ENCODE measurements at places on chromosomes 12 and 14.
A peak's percentile ranks its signal among the peaks of the same experiment; 100 is the strongest.

- peak; percentile 43 for DNase-seq
These were observed 2.1 kb downstream of the MYL6 start for GRCh38 chr12:56160193-56160763.

DNA sequence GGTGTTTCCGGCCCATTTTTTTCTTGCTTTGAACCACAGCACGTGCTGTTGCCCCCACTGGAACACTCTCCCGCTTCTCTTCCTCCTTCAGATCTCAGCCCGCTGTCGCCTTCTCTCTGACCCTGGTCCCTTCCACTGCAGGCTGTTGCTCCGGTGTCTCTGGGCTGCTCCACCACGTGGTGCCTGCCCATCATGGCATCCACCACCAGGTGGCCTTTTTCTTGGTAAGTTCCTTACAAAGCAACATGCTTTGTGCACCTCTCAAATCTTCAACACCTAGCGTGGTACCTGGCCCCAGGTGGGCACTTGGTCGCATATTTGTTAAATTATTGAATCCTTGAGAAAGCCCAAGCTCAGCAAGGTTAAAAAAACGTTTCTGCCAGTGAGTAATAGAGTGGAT, 19.1 kb downstream of the TUNAR start:
- DNase-seq, result no peak

DNA sequence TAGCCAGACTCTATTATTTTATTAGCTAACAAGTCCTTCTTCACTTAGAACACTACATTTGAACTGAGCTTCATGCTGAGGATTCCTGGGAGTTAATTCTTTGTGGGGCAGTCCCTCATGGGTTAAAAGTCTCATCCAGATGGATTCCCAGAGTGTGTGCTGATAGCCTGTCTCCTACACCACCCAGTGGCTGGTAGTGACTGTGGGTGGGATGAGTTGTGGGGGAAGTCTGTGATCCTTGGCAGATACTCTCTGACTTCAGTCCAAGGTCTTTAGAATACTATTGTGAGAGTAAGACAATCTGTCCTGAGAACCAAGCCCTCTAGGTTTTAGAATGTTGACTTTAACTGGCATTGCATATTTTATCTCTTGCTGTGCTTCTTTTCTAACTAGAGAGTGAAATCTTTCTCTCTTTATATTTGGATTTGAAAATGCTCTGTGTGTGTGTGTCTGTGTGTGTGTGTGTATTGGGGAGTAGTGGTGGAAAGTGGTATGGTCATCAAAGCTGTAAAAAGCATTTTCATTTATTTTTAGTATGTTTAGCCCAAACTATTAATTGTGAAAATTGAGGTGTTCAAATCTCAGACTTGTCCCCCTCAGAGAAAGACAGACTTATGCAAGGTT, 37.3 kb downstream of the AKAP6 start:
- no peak for DNase-seq

DNA sequence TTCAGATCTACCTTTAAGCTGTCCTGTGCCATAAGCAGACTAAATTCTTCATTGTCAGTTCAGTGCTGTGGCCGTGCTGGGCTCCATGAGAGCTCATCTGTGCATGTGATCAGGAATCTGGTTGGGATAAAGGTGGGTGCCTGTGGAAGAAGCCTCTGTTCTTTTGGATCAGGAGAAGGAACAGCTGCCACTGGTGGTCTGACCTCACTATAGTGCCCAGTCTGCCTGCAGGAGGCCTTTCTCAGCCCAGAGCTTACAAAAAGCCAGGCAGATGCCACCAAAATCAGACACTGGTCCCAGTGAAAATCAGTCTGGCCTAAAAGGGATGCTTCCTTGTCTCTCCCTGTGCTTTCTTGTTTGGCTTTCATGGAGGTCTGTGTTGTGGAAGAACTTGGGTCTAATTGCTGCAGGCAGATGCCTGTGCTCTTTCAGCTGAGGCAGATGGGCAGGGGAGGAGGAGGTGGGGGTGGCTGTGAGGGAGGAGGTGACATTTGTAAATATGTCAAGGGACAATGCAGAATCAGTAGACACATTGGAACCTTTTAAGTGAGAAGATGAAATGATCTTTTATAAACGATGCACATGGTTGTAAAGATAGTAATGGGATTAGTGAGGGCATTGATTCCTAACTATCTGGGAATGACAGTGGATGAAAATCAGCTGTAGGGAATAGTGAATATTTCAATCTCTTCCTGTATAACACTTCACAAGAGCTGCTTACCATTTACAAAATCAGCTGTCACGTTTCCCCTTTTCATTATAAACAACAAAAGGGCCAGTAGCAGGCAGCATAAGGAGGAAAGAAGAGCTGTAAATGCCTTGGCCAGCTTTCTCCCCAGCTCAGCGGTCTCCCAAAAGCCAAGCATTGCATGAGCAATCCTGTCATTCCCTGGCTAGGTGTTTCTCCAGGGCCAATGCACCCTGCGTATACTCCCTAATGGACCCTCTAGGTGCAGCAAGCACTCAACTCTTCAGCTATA, 44.6 kb downstream of the CACNA2D4 start:
- DNase-seq, result no peak

- no peak for DNase-seq
These were observed 11.6 kb downstream of the ITGA7 start for GRCh38 chr12:55696141-55696540.

- DNase-seq, result no peak
These were observed 214.5 kb upstream of the DDHD1 start for GRCh38 chr14:53367644-53368026.

All from stimulated activated CD8-positive, alpha-beta memory T cell treated with anti-CD3 and anti-CD28 coated beads, Interleukin-12 subunit alpha, Interleukin-12 subunit beta, amount 100 ng/mL, for 1 hour (primary cell).